Right hindlimb (tissue), 1 donor: ENCODE measurements at places on chromosomes 2 and 18.

- DNase-seq = no peak
Measured at GRCh38 chr2:188274274-188274673, 17.4 kb upstream of the GULP1 start.

- no peak for DNase-seq
Measured at GRCh38 chr2:117785740-117786139, 28.8 kb upstream of the DDX18 start.

DNA sequence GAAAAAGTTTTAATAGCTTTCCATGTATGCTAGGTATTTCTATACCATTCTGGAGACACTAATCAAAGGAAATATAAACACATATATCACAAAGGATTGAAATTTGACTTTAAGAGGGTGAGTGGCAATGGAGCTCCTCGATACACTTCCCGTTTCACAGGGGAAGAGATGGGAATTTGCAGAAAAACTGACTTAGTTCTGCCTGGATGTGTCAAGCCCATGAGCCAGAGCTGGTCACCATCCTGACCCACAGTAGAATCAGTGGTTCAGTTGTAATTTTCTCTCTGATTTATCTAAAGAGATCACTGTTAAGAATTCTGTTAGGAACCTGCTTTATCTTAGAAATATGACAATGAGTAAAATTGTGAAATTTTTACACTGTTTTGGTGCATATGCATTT lies 34.2 kb downstream of the PLCL1 start:
- DNase-seq = no peak

GRCh38 chr18:6370886-6371635 lies 43.6 kb downstream of the L3MBTL4 start:
- DNase-seq = no peak

GRCh38 chr2:47903781-47904490 lies 2.4 kb downstream of the FBXO11 start:
- no peak for DNase-seq

- no peak for DNase-seq
Measured at GRCh38 chr2:105581555-105581944, 163.2 kb upstream of the NCK2 start.

GRCh38 chr2:172739661-172740266 lies 4.1 kb downstream of the RAPGEF4 start:
- DNase-seq = no peak

- no peak for DNase-seq
Measured at GRCh38 chr2:144217853-144218633, 301.9 kb downstream of the ZEB2 start.

- no peak for DNase-seq
Measured at GRCh38 chr2:3377279-3377611, 373 bp downstream of the EIPR1 start.

DNA sequence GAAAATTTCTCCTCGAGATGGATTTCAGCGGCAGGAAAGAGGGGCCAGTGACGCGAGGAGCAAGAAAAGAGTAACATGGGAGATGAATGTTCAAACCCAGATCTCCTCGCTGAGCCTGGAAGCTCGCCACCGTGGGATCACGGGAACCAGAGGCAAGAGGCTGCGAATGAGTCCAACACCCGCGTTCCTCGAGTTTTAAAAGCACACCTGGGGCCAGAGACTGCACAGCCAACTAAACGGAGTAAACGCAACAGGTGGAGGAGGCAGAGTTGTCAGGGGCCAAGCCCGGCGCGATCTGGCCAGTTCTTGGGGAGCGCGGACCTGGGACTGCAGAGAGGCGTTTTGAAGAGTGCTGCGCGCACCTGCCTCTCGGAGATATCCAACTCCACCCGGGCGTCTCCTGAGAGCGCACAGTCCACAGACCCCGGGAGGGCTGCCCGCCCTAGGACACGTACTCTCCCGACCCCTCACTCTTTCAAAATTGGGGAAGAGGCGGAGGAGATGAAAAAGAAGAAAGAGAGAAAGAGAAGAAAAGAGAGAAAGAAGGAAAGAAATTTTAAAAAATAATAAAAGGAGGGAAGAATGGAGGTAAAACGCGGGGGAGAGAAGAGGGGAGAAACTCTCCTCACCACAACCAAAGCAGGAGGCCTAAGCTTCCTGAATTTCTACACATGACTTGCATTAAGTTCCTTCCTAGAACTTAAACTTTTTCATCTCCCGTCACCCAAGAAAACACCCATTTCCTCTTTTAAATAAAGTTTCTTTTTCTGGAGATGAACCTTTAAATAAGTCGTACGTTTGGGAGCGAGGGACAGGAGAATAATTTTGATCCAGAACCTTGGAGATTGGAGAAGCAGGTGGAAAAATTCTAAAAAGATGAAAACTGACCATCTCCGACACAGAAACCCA lies 5.3 kb upstream of the PAX3 start:
- DNase-seq = peak; percentile 13

DNA sequence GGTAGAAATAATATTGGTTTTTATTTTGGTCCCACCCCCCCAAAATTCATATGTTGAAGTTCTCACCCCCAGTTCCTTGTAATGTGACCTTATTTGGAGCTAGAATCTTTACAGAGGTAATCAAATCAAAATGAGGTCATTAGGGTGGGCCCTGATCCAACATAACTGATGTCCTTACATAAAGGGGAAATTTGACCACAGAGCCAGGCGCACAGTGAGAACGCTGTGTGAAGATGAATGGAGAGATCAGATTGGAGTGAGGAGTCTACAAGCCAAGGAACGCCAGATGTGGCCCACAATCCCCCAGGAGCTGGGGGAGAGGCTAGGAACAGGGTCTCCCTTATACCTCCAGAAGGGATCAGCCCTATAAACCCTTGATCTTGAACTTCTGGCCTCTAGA lies 31.6 kb upstream of the TRIB2 start:
- DNase-seq = no peak

DNA sequence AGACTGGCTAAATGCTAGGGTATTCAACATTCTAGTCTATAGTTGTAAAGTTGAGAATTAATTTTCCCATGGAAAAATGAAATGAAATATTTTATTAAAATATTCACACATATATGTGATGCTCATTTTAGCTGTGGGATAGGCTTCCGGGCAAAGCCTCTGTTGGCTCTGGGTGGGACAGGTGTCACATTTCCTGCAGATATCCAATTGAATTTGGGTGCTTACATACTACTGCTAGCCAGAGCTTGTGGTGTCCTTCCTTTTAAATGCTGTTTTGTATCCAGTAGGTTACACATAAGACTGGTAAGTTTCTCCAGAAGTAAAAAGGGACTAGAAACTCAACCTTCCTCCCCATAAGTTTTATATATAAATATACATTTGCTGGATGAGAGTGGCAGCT lies 73.8 kb downstream of the RPRM start:
- DNase-seq = no peak

DNA sequence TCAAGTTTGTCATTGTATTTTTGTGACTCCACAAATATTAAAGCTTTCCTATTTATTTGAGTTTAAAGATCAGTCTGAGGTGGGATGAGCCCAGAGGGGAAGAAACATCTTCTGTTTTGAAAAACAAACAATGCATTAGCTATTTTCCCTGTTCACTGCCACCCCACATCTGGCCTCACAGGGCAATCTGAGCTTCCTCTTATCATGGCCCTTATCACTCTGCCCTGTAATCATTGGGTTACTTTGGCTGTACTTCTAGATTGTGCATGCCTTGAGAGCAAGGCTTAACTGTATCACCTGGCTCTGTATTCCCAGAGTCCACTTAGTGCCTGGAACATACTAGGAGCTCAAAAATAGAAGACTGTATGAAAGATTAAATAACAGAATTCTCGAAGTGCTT lies 241.6 kb upstream of the NT5C1B start:
- no peak for DNase-seq

- DNase-seq = no peak
Measured at GRCh38 chr18:23438046-23438377, 15.1 kb upstream of the RIOK3 start.

GRCh38 chr2:108346827-108347226 lies 30.9 kb upstream of the SULT1C4 start:
- no peak for DNase-seq

- no peak for DNase-seq
Measured at GRCh38 chr2:230583581-230583980, 129.1 kb upstream of the CAB39 start.
